ENCODE measurements at places on chromosomes 5 and 9. TPM values are rescaled to one million over a fixed set of nuclear protein-coding genes. Genes with fewer than 3 reads are reported as not detected.

GRCh38 chr5:54792611-54793404, 192.6 kb downstream of the ESM1 start:
- no peak for DNase-seq

DNA sequence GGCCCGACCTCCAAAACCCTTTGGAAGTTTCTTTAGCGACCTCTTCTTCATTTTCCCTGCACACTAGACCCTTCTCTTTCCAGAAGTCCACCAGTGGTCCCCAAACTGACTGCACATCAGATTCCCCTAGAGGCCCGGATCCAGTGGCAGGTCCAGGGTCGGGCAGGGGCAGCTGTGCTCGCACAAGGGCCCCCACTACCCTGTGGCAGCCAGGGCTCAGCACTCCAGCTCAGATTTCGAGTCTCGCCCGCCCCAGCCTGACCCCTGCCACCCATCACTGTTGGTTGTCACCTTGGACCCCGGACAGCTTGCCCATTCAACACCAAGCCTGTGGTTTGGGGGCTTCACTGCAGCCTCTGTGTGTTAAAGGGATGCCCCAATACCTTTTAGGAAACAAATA, 7.8 kb upstream of the ZDHHC12 start:
- DNase-seq: no peak

The TAS2R1 gene
- not detected for polyA plus RNA-seq

The PCDHB13 gene
- 5.4 TPM for polyA plus RNA-seq

GRCh38 chr5:72383726-72384125, 63.6 kb downstream of the PTCD2 start:
- no peak for DNase-seq
